ENCODE measurements at places on chromosomes 13 and 19.

DNA sequence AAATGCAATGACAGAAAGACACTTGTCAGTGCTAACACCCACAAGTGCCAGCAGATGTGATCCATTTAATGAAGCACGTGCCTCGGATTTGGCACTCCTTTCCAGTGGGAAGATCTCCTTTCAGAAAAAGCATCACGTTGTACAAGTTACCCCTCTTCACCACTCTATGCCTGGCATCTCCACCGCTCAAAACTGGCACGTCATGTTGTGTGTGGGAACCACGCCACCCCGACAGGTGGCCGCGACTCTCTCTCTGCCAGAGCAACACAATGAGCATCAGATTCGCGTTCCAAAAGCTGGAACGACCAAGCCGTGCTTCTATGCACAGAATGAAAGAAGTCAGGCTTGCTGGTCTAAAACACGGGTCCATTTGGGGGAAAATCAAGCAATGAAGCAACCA is 24.3 kb downstream of the TMTC4 start:
- peak; percentile 84 for DNase-seq

DNA sequence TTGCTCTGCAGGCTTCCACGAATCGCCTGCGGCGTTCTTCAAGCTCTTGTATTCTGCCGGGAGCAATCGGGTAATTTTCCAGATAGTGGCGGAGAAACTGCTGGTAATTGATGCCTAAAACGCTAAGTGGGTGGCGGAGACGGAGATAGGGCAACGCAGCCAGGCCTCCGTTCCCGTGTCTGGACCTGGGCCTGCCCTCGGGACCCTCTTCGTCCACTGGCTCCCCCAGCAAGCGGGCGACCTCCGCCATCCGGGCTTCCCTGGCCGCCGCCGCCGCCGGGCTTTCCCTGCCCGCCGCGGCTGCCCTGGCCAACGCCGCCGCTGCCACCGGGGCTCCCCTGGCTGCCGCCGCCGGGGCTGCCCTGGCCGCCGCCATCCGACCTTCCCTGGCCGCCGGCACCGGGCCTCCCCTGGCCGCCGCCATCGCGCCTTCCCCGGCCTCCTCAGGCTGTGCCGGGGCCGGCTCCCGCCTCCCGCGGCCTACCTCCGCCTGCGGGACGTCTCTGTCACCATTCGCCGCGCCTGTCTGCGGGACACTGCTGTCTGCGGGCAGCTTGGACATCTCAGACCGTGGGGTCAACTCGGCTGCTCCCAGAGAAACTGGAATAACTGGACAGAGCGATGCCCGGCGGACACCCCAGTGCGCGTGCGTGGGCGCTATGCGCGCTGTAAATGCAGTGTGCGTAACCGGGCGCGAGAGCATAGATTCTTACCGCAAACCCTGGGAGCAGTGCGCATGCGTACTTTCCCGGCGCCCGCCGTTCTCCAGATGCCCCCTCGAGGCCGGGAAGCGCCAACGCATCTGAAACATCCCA is at the start of gene EID2:
TSS of gene EID2 (minus strand) at position 644 of the 815 bp plus-strand sequence. CDS start at position 562, 82 bp downstream.
- peak; percentile 95 for DNase-seq

GRCh38 chr13:63636316-63636993 is 2220.8 kb upstream of the PCDH20 start:
- no peak for DNase-seq

- DNase-seq: peak; percentile 95
These were observed 15.7 kb downstream of the PLIN3 start for GRCh38 chr19:4851551-4852290.

GRCh38 chr19:7705387-7706187 is 3.7 kb upstream of the FCER2 start:
- DNase-seq: no peak

DNA sequence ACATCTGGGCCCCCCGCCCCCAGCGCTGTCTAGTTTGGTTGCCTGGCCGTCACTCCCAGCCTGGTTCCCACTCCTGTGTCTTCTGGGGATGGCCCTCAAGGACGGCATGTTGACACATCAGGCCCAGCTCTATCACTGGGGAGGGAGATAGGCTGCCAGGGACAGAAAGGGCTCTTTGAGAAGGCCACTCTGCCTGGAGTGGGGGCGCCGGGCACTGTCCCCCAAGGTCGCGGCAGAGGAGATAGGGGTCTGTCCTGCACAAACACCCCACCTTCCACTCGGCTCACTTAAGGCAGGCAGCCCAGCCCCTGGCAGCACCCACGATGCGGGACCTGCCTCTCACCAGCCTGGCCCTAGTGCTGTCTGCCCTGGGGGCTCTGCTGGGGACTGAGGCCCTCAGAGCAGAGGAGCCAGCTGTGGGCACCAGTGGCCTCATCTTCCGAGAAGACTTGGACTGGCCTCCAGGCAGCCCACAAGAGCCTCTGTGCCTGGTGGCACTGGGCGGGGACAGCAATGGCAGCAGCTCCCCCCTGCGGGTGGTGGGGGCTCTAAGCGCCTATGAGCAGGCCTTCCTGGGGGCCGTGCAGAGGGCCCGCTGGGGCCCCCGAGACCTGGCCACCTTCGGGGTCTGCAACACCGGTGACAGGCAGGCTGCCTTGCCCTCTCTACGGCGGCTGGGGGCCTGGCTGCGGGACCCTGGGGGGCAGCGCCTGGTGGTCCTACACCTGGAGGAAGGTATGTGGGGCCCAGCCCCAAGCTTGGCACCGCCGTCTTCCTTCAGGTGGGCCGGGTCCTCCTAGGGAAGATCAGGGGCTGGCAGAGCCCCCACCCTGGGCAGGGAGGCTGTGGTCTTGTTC is at the start of gene AMH:
TSS of gene AMH (plus strand) at position 314 of the 857 bp plus-strand sequence. CDS start at position 324, 10 bp downstream.
- no peak for DNase-seq

GRCh38 chr19:2602391-2603181 is 99.9 kb downstream of the GNG7 start:
- peak; percentile 84 for DNase-seq

All from posterior cingulate gyrus (tissue), 11 donors.